HCT116 (cell line): ENCODE measurements at places on chromosomes 13 and 19.

DNA sequence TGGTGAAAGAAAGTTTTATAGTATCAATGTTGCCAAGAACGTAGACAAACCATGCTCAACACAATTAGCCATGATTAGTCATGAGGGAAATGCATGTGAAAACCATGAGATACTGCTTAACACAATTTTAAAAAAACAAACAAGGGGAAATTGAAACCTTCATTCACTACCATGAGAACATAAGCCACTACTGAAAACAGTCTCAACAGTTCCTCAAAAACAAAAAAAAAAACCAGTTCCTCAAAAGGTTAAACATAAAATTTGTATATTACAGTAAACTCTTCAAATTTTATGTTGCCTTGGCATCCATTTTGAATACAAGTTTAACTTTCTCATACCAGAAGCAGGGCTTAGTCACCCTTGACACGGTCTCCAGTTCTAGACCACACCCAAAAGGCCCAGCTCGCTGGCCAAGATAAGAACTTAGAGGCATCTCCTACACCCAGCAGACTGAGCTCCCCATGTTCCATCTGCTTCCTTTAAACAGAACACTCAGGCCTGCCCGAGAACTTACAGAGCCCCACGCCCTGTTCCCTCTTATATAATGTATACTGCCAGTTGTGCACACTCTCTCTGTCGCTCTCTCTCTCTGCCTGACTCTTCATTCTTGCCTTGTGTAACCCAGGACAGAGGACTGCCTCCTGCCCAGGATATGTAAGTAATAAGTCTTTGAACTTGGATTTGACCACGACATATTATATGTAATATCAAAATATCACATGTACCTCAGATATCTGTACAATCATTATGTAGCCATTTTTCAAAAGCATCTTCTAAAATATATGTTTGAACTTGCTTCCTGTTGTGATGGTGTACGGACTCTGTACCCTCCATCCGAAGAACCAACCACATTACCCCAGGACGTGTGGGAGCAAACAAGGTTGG, 67.4 kb downstream of the STK24 start:
- peak; percentile 63 for DNase-seq

DNA sequence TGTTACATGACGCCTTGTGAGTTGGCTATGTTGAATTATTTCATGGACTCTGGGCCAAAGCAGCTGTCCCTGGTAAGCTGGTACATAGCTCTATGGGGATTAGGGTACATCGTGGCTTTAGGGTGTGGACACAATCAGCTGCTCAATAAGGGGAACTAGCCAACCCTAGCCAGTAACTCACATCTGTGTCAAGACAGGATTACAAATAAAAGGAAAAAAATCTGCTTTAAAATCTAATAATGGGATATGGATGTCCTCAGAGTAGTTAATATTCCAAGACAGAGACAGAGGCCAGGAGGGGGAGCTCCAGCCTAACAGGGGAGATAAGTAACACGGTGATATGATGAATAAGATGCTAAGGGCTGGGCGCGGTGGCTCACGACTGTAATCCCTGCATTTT, 21.1 kb upstream of the ZNF766 start:
- DNase-seq = peak; percentile 16

DNA sequence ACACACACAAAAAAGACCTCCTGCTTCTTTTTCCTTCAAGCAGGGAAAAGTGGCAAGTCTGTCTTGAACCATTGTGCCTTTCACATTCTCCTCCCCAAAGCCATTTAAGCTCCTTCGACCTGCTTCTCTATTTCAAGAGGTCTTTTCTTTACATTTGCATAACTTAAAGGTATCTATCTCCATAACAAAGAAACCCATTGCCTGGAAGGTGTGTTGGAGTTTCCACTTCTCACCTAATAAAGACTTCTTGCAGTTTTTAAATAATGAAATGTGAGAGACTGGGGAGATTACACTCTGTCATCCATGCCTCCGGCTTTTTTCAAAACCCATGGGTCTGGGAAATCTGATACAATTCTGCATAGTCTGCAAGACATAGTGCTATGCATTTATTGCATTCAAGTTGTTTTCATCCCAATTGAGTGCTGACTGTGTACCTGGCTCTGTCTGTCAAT, 41.8 kb upstream of the NBEA start:
- no peak for DNase-seq

DNA sequence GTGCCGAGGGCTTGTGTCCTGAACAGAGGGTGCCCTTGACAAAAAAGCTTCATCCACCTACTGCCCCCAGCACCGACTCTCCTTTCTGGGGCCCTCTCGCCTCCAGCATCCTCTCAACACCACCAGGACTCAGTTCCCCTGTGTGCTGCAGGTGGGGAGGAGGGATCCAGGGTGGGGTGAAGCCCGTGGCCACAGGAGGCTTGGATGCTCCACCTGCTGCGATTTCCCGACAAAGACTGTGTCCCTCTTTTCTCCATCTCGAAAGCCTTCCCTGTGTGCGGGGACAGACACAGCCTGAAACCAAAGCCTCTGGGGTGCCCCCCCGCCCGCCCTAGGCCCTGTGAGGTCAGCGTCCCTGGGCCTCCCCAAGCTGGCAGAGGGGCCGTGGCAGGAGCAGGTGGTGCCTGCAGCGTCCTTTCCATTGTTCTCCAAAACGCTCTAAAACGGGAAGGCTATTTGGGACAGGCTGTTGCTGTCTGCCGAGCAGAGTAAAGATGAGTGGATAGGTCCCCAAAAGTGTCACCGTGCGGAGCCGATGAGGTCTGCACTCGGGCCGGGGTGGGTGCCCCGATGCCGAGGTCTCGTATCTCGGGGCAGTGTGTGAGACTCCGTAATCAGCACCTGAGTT, 185.7 kb downstream of the PTPRS start:
- DNase-seq = no peak

DNA sequence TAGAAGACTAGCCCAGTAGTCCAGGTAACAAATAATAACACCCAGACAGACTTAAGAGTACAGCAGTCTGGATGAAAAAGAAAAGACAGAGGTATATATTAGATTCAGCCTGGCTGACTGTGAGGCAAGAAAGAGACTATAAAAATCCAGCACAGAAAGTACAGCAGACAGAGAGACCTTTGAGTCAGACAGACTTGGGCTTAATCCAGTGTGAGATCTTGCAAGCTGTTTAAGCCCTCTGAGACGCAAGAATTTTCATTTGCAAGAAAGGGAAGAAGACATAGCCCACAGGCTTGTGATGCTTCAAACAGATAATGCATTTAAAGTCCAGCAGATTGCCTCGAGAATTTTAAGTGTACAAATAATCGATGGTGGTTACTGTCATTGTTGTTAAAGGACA, 471.4 kb downstream of the LIG4 start:
- no peak for DNase-seq

- no peak for DNase-seq
Observed at GRCh38 chr13:80523134-80523533, 182.2 kb upstream of the SPRY2 start.

DNA sequence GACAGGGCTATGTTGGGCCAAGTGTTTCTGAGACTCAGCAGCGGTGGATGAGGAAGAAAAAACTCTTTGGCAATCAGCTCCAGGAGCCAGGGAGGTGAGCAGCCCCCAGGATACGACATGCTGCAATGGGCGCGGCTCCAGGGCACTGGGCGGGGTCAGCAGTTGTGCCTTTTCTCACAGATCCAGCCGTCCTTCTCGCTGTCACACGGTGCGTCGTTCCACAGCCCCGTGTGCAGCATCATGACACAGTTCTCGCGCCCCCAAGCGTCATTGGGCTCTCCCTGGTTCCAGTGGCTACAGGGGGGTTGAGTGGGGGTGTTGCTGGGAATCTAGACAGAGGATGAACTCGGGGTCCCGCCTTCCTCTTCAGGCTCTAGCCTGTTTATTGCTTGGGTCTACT, 2.7 kb downstream of the CLEC4G start:
- DNase-seq = no peak

DNA sequence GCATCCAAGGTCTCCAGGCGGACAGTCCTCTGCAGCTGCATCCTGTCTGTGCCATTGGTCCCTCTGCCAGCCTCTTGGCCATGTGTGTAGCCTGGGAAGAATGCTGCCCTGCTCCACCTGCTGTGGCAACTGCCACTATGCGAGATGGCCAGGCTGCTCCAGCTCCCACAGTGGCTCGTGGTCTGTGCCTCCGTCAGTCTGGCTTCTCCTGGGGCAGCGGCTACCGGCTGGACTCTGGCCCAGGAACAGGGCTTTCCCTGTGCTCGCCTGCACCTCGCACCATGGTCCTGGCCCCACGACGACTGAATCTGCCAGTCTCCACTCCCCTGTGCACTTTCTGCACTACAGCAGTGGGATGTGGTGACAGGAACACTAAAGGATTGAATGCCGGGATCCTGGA, 26.7 kb upstream of the FFAR2 start:
- no peak for DNase-seq

GRCh38 chr13:87122551-87122950, 548.6 kb upstream of the SLITRK5 start:
- no peak for DNase-seq

DNA sequence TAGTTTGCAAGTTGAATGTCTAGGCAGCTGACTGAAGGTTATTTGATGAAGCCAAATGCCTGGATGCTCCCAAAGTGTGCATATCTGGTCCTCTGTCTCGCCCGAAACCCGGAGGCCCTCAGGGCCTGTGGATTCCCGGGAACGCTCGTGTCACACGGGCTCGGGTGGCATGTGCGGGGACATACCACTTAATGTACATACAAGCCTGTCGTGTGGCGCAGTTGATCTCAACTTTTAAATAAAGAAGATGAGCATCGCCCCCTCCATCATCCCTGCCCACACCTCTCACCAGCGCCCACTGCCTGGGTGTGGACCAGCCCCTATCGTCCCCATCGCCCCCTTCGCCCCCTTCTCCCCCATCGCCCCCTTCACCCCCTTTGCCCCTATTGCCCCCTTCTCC, 33.9 kb downstream of the ATP11A start:
- no peak for DNase-seq

DNA sequence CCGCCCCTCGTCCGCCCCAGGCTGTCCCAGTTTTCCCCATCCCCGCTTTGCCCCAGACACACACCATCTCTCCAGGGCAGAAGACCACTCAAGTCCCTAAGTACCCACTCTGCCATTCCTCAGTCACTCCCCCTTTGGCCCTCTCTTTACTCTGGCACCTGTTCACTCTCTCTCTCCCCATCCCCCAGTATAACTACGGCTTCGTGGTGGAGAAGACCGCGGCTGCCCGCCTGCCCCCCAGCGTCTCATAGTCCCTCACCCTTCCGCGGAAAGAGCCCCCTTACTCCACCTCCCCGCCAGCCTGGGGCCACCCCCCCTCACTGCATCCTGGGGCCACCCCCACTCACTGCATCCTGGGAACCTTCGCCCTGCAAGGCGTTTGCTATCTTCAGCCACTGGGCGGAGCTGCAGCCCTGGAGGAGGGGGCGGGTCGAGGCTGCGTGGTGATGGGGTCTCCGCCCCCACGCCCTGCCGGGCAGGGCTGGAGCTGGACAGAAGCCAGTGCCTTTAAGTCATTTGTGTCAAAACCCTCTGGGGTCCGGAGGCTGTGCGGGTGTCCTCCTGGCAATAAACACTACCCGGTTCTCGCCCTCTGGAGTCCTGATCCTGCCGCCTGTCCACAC, 5.0 kb downstream of the MVB12A start:
- no peak for DNase-seq

DNA sequence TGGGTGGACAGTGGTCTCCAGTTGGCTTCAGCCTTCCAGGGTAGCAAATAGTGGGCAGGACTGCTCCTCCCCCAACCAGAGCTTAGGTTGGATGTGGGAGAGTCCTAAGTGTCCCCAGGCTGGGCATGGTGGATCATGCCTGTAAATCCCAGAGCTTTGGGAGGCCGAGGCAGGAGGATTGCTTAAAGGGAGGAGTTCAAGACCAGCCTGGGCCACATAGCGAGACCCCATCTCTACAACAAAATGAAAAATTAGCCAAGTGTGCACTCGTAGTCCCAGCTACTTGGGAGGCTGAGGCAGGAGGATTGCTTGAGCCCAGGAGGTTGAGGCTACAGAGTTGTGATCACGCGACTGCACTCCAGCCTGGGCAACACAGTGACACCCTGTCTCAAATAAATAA, 7.4 kb downstream of the RRAS start:
- no peak for DNase-seq

DNA sequence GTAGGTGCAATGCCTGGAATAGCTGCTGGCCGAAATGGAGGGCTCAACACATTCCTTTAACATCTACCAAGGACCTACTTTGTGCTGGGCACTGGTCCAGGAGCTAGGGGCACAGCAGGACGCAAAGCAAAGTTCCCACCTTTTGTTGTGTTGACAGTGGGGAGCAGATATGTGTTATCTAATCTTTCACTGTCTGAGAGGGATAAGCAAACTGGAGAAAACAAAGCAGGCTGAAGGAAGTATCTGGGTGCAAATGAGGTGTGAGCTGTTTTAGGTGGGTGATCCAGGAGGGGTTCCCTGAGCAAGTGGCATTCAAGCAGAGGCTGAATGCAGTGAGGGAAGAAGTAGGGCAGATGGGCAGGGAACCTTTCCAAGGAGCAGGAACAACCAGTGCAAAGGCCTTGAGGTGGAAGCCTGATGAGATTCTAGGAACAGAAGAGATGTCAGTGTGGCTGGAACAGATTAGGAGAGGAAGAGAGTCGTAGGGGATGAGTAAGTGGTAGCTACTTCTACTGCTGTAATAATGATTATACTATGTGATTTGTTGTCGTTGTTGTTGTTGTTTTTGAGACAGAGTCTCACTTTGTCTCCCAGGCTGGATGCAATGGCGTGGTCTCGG, 2.2 kb upstream of the PLAUR start:
- no peak for DNase-seq

GRCh38 chr13:70108356-70109105, at the start of gene KLHL1:
Gene KLHL1 (minus strand): TSS chr13:70108452. CDS start chr13:70107699, 753 bp downstream.
- no peak for DNase-seq

DNA sequence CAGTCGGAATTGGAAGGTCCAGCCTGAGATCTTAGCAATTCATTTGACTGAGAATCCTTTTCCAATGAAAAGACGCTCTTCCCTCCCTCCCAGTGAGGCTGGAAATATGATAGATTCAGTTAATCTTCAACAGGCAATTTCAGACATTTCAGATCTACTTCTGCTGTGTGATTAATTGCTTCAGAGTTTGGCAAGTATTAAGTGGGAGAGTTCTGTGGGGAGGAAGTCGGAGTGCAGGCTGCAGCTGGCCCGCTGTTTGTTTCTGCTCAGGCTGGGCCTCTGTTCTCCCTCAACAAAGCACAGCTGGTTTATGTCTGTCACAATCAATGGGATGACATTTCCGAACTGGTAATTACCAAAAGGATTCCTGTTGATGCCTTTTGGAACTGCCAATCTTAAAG, 178.2 kb downstream of the NDFIP2 start:
- no peak for DNase-seq

- DNase-seq = no peak
Observed at GRCh38 chr19:56156768-56157167, 15.7 kb downstream of the ZNF444 start.

DNA sequence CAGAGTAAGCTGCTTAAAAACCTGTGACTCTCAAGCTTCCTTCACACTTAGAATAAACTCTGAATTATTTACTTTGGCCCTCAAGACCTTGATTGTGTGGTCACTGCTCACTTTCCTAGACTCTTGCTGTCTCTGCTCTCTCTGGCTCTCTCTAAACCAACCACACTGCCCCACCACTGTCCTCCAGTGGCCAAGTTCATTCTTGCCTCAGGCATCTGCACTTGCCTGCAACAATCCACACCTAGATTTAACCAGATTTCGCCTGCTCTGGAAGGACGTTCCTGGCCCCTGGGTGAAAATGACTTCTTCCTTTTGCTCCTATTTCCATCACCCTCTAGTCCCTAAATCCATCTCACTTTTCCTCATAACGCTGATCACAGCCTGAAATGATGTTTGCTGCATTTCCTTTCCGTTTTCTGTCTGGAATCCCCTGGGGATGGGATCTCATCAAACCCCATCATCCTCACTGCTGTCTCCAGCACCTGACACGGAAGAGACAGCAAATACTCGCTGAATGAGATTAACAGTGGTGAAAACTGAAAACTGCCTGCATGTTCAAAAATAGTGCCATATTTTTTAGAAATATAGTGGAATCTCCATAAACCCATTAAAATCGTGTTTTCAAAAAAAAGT, 232.6 kb downstream of the UQCRFS1 start:
- no peak for DNase-seq
